SJSA1 (cell line): ENCODE measurements at places on chromosomes 7 and 10. TPM values are rescaled to one million over a fixed set of nuclear protein-coding genes. Genes with fewer than 3 reads are reported as not detected.

NOS3 gene
- not detected in 2 replicates for total RNA-seq

CNTNAP2 gene
- total RNA-seq, result 0.29 TPM in 1 of 2 replicates, not detected in the other

RBP3 gene
- total RNA-seq, result not detected in 2 replicates

ZNF479 gene
- total RNA-seq, result not detected in 2 replicates

MMD2 gene
- total RNA-seq, result not detected in 2 replicates

DNA sequence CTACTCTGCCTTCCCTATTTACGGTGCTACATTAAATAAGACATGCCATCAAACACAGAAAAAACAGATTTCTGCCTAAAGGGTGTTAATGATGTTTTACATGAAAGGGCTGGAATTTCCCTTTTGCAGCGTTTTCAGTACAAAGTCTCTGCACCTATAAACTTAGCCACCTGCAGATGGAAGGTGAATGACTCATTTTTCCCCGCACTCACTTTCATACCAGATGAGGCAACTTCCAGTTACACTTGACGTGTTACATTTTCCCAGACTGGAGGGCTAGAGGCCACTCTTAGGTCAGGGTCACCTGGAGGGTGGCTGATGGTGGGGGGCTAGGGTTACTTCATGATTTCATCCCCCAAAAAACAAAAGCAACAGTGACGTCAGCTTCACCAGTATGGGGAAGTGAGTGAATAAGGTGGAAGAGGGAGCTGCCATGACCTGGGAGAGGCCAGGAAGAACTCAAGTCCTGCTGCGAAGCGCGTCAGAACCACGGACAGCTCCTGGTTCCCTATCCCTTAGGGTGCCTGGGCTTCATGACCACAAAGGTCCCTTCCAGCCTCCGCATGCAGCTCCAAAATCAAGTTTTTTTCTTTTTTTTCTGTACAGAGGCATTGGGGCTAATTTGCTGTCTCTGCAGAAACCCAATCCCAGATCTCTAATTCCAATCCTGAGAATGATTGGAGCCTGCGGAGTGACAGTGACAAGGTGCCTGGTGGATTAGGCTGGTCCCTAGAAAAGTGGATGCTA is 94.0 kb downstream of the ADARB2 start:
- DNase-seq, result no peak

GRCh38 chr10:132522521-132523411 is 14.8 kb upstream of the INPP5A start:
- DNase-seq, result no peak

GRCh38 chr10:31368724-31369123 is 49.7 kb downstream of the ZEB1 start:
- no peak for DNase-seq

GRCh38 chr7:127437241-127437640 is 44.7 kb upstream of the ZNF800 start:
- DNase-seq, result no peak

DNA sequence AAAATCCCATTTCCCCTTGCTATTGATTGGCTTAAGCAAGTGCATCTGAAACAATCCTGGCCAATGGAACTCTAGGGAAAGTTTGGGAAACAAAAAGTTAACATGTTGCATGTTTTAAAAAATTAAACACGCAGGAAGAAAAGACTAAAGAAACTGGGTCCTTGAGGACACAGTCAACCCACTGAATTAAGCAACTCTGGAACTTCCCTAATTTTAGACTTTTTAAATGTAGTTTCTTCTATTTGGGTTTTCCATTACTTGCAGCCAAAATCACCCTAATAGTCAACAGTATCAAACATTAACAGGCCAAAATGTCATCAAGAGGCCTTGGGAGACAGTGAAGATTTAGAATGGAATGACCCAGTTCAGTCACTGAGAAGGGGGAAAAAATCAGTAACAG is 40.6 kb downstream of the OSBPL3 start:
- DNase-seq, result no peak

- no peak for DNase-seq
These were observed 211.4 kb downstream of the THSD7A start for GRCh38 chr7:11620406-11621253.

DNA sequence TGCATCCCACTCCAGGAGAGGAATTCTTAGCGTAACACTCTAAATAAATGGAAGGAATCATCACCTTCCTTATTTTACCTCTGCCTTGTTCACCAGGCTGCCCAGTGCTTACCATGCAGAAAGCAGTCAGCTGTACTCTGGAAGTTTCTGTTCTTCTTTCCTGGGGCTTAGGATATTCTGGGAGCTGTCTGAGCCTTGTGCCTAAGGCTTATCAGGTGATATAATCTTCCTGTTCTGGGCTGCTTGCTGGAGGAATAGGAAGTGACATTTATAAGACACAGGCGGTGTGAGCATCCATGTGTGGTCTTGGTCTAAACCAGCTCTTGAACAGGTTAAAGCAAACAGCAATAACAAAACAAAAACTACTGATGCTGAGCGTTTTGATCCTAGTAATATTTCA is 13.5 kb downstream of the KCTD7 start:
- no peak for DNase-seq

DNA sequence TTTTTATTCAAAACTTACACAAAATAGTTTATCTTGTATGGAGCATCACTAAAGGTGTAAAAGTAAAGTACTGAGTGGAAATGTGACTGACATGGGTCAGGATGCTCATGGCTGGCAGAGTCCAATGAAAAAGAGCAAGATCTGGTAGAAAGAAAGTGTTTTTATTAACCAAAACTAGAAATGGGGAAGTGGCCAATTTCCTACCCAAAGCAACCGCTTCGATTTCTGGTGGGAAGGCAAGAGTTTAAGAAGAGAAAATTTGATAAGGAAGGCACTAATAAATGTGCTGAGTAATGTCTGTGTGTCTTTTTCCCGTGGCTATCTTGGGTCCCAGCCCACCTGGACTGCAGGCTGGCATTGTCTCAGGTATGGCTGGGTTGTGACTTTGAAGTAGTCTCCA is 277.7 kb downstream of the ANKRD7 start:
- DNase-seq, result no peak

DNA sequence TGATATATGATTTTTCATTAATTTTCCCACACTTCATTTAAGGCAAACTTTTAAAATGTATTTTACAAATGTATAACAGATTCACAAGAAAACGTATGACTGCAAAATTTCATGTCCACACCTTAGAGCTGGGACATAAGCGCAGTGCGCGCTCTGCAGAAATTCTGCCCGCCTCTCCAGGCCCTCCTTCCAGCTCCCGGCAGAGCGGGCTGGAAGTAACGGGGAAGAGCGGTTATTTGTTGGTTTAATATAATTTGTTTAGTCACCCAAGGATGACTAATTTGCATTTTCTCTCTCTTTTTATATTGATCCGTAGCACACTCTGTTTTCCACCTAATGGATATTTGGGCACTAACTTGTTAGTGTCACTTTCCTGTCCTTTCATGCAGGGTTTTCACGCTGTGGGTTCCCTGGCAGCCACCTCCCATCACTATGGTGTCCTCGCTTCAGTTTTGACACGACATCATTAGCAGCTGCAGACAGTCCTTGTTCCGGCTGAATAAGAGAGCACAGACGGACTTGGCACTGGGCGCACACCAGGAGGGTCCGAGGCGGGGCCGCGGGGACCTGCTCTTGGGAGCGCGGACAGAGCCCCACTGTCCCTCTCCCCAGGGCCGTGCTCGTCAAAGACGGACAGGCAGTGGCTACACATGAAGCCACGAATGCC is 129.2 kb upstream of the SEC61G start:
- DNase-seq, result no peak

DNA sequence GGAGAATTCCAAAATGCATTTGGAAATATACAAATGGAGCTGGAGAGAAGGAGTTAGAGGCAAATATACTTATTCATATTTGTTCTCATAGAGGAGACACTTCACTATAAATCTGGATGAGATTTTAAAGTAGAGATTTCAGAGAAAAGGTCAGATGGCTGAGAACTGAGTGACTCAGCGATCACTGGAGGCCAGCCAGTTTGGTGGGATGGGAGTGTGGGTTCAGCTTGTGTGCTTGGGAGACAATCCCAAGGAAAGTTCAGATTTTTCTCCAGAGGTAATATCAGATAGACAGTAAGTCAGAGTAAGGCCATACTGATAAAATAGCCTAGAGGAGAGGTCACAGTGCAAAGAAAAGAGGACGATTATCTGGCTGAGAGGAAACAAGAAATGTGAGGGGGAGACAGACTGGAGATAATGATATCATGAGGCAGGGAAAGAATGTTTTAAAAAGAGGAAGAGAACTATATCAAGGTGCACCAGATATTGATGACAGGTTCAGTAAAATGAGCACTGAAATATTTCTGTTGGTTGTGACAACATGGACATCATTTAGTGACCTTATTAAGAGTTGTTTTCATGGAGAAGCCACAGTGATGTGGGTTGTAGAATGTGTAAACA is 67.0 kb downstream of the MDFIC start:
- DNase-seq, result no peak

- DNase-seq, result no peak
These were observed 17.7 kb downstream of the GPR26 start for GRCh38 chr10:123683865-123684264.

DNA sequence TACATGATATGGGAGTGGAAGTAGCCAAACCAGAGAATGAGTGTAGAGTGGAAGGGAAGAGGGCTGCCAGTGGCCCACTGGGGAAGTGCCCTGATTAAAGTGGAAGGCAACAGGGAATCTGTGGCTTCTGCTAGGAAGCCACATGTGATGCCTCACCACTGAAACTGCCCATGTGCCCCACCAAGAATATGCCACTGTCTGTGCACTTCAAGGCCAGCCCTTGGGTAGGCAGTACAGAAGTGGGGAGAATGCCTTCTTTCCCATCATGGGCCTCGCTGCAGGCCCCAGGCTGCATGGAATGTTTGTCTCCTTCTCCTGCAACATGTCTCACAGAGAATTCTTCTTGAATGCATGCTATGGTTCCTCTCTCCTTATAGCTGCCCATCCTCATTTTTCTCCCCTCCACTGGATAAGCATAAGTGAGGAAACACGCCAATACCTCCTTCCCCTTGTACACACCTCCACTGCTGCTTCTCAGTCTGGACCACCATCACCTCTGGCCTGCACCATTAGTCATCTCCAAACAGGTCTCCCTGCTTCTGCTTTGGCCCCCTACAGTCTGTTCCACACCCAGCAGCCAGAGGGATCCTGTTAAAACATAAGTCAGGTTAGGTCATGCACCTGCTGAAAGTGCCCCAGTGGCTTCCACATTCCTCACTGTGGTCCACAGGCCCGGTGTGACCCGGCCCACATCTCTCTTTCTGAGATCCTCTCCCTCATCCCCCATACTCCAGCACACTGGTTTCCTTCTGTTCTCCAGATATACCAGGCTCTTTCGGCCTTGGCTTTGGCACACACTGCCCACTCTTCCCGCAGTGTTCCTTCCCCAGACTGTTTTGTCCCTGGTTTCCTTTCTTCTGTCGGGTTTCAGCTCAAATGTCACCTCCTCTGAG is 37.1 kb downstream of the SNX10 start:
- no peak for DNase-seq

DNA sequence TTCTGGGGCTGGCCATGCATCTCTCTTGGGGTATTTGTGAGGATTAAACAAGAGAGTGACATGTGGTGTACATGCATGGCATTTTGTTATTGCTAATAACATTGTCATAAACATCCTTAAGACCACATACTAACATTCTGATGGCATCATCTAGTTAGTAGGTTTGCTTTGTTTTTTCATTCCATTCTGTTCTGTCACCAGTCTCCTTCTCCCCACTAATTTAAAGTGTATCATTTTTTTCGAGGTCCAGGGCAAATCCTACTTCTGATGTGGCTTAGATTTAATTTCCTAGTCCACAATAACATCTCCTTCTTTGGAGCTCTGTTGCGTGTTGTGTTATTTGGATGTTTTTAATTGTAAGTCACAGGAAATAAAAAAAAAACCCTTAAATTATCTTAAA is 248.1 kb downstream of the LRMDA start:
- DNase-seq, result no peak

GRCh38 chr7:151680810-151681209 is 161.1 kb upstream of the RHEB start:
- peak; percentile 26 for DNase-seq

DNA sequence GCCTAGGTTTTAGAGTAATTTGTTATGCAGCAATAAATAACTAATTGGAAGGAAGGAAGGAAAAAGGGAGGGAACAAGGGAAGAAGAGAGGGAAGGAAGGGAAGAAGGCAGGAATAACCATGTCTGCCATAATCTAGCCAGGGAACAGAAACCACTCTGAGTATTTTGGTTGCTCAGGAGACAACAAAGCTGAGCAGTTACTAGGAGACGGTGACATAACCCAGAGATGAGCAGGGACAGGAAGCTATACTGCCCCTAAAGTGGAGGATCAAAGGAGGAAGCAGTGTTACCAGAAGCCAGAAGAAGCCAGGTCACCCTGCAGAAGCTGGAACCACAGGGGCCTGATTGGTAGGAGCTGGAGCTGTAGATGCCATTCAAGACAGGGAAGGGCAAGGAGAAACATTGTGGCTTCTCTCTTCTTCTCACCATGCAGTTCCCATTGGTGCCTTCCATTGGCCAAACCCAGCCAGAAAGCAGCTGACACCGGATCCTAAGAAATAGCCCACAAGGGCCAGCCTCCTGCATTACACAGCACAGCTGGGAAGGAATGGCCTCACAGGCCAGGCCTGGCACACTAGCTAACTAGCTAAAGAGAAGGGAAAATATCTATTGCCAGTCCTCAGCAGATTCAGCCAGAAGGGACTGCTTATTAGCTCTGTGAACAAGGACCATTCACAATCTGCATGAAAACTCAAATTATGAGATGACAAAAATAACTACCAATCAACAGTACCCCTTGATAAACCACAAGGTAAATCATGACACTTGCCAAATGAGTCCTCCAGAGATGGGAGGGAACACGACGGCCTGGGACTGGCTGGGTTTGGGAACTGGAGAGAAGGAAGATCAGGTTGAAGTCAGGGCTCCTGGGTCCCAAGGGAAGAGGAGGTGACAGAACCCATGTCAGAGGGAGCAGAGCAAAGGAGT is 184.5 kb upstream of the NFE2L3 start:
- no peak for DNase-seq

DNA sequence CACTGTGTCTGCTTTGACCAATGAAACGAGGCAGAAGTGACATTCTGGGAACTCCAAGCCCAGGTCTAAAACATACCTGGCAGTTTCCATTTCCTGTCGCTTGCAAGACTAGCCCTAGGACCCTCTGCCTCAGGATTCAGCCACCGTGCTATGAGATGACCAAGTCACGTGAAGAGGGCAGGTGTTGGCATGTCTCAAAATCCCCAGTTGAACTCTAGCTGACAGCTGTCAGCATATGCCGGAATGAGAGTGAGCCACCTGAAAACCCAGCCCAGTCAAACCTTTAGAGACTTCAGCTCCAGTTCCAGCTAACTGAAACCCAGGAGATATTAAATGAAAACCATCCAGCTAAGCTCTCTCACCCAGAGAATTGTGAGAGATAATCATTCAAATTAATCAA is 89.9 kb upstream of the PPP1R3A start:
- DNase-seq, result no peak
